ENCODE measurements at places on chromosomes 11 and 22. TPM values are rescaled to one million over a fixed set of nuclear protein-coding genes. Genes with fewer than 3 reads are reported as not detected.

Gene ASCL2
- total RNA-seq, result 0.80 TPM

Gene CDC42EP1
- 83.1 TPM for total RNA-seq

Gene KDELR3
- 15.4 TPM for total RNA-seq

Gene ANAPC15
- 21.4 TPM for total RNA-seq

Gene RELT
- total RNA-seq, result 9.4 TPM
